ENCODE measurements at places on chromosomes 12 and 14. TPM values are rescaled to one million over a fixed set of nuclear protein-coding genes. Genes with fewer than 3 reads are reported as not detected.
A peak's percentile ranks its signal among the peaks of the same experiment; 100 is the strongest.

RERG gene
- 31.9 TPM for total RNA-seq

COX8C gene
- not detected for total RNA-seq

TAS2R10 gene
- total RNA-seq: not detected

NCAPD2 gene
- total RNA-seq: 25.5 TPM

KRT2 gene
- total RNA-seq: 2.0 TPM

ARHGAP9 gene
- 28.7 TPM for total RNA-seq

- H3K4me3 ChIP-seq: no peak overlapping the region
- no peaks in the 10 kb centered on the region for H3K4me1 ChIP-seq
- no peaks in the 10 kb centered on the region for H3K36me3 ChIP-seq
These were observed 228.1 kb downstream of the KCNC2 start for GRCh38 chr12:74981541-74981940.

DNA sequence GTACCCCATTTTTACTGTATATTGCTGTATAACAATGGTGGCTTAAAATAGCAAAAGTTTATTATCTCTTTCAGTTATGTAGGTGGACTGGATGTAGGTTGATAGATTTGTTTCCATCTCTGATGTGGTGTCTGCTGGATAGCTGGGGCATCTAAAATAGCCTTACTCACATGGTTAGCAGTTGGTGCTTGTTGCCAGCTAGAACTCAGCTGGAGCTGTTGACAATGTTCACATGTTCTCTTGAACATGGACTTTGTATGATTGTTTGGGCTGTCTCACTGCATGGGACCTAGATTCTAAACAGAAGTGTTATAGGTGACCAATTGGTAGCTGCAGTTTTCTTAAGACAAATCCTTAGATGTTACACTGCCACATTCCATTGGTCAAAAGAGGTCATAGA, 126.9 kb downstream of the GPHN start:
- H3K27ac ChIP-seq: no peak overlapping the region
- no peaks in the 10 kb centered on the region for H3K27me3 ChIP-seq
- no peak for DNase-seq
- no peaks in the 10 kb centered on the region for H3K4me1 ChIP-seq

- no peak overlapping the region for H3K27ac ChIP-seq
- no peaks in the 10 kb centered on the region for H3K27me3 ChIP-seq
- no peaks in the 10 kb centered on the region for H3K4me1 ChIP-seq
- no peak for DNase-seq
These were observed 335.9 kb upstream of the GARIN2 start for GRCh38 chr14:66853311-66853710.

DNA sequence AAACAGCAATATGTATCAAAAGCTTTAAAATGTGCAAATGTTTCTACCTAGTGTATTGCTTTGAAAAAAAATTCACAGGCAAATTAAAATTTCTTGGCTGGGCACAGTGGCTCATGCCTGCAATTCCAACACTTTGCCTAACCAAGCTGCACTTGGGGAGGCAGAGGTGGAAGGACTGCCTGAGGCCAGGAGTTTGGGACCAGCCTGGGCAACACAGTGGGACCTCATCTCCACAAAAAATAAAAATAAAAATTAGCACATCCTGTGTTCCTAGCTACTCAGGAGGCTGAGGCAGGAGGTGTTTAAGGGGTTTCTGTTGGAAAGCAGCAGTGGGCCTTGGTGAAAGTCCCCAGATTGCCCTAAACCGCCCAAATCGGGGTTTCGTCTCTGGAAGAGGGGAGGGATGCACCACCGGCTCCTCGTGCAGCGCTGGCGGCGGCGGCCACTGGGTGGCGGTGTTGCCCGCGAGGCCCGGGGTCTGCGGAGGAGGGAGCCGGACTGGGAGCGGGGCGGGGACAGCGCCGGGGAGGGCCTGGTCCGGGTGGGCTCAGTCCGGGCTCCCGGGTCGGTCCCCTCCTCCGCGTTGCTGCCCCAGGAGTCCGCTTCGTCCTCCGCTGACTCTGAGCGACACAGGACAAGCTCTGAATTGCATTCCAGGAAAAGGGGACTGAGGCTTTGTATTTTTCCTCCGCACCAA, 265.6 kb downstream of the AACS start:
- no peak for DNase-seq
- H3K27me3 ChIP-seq: no peaks in the 10 kb centered on the region
- peaks cover 9% of the 10 kb centered on the region for H3K4me1 ChIP-seq
- peak overlapping the region; percentile 23 for H3K4me3 ChIP-seq
- no peak overlapping the region for H3K27ac ChIP-seq

DNA sequence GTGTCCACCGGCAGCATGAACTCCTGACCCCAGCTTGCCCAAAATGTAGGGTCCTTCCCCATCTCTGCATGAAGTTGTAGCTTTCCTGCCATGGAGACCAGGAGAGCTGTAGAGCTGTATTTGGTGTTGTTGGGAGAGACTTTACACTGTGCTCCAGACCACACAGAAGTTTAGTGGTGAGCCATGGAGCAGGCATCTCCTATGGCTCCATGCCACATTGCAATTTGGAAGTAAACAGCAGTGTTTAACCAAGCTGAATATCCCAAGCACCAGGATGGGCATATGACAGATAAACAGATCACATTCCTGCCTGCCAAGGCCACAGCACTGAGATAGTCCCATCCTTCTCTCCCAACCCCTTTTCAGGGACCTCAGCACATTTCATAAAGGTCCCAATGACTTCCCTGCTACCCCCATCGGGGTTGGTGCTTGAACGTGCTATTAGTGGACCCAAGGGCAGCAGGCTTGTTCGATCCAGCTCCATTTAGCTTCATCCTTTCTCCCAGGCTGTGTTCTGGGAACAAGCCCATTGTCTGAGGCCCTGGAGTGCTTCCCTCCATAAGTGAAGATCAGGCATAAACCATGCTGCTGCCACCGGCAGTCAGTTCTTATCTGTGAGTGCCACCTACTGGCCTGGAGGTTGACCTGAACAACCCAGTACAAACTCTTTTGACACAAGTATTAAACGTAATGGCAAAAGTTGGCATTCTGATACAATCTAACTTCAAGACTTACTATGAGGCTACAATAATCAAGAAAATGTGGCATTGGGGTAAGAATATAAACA, 172.3 kb upstream of the ATXN7L3B start:
- no peak overlapping the region for H3K4me3 ChIP-seq
- no peaks in the 10 kb centered on the region for H3K27me3 ChIP-seq
- H3K4me1 ChIP-seq: no peaks in the 10 kb centered on the region
- no peaks in the 10 kb centered on the region for H3K36me3 ChIP-seq
- no peak overlapping the region for H3K27ac ChIP-seq

GRCh38 chr14:36317650-36318049, 2.8 kb downstream of the MBIP start:
- H3K4me3 ChIP-seq: no peak overlapping the region
- peaks cover 6% of the 10 kb centered on the region for H3K36me3 ChIP-seq
- DNase-seq: no peak
- no peak overlapping the region for H3K27ac ChIP-seq

DNA sequence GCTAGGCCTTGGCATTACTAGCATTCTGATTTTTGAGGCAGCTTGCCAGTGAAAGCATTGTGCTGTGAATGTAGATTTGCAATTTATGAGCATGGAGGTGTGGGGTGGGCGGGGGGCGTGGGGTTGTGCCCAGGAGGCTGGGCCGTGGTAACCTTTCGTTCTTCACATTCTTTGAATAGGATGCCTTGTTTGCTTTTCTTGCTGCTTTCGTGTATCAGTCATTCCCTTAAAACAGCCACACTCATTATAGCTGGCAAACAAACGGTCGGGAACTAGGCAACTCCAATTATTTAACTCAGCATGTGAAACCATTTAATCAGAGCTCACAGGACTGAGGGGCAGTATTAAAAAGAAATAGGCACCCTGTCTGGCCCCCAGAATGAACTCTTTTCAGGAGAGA, 115.9 kb upstream of the PELI2 start:
- no peak overlapping the region for H3K4me3 ChIP-seq
- H3K36me3 ChIP-seq: no peaks in the 10 kb centered on the region
- no peak overlapping the region for H3K27ac ChIP-seq
- H3K4me1 ChIP-seq: no peaks in the 10 kb centered on the region
- DNase-seq: no peak

DNA sequence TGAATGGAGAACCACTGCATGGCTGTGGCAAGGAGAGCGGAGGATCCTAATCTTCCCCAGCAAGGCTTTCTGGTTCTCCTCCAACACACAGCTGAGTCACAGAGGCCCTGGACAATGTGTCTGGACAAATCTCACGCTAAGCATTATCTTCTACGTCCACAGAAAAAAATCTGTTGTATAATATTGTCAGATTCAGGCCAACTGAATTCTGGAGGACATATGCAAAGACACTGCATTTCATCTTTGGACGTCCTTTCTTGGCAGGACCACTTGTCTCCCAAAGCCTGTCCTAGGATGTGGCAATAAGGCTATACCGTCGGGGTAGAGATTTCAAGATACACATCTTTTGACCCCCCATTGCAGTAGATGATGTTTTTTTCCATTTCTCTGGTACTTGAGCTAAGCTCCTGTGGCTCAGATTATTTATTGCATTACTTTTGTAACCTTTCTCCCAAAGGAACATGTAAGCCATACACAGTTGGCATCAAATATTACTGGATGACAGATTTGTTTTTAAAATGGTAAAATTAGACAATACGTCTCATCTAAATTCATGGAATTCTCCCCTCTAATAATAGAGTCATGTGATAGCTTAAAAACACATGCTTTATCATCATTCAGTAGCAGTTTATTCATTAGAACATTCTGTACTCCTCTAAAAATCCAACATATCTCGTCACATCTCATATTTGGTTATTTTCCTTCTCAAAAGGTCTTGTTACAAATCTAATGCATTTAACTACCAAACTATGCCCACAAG, 19.4 kb downstream of the LMO3 start:
- no peak overlapping the region for H3K4me3 ChIP-seq
- no peak for DNase-seq
- H3K27me3 ChIP-seq: no peaks in the 10 kb centered on the region
- no peaks in the 10 kb centered on the region for H3K4me1 ChIP-seq

GRCh38 chr12:71981149-71981548, 42.5 kb downstream of the TPH2 start:
- H3K36me3 ChIP-seq: no peaks in the 10 kb centered on the region
- no peaks in the 10 kb centered on the region for H3K27me3 ChIP-seq
- no peaks in the 10 kb centered on the region for H3K4me1 ChIP-seq
- no peak for DNase-seq
- no peak overlapping the region for H3K4me3 ChIP-seq

DNA sequence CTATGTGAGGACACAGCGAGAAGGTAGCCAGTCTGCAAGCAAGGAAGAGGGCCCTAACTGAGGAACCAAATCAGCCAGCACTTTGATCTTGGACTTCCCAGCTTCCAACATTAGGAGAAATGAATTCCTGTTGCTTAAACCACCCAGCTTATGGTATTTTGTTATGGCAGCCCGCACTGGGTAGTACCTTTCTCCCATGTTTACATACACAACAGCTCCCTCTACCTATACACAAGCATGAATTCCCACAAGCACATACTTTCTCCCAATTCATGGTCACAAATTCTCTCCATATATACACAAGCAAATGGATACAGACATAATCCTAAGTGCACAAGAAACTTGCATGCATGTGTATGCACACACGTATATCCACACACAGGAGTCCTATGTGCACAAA, 7.4 kb downstream of the ITGB7 start:
- H3K4me1 ChIP-seq: peaks cover 13% of the 10 kb centered on the region
- no peaks in the 10 kb centered on the region for H3K27me3 ChIP-seq
- H3K27ac ChIP-seq: no peak overlapping the region
- no peaks in the 10 kb centered on the region for H3K36me3 ChIP-seq
- no peak overlapping the region for H3K4me3 ChIP-seq
- DNase-seq: no peak

GRCh38 chr12:132740652-132741051, 21.0 kb downstream of the ANKLE2 start:
- H3K4me1 ChIP-seq: no peaks in the 10 kb centered on the region
- peaks cover 84% of the 10 kb centered on the region for H3K36me3 ChIP-seq
- no peak overlapping the region for H3K4me3 ChIP-seq
- no peak overlapping the region for H3K27ac ChIP-seq
- no peak for DNase-seq
- H3K27me3 ChIP-seq: no peaks in the 10 kb centered on the region

DNA sequence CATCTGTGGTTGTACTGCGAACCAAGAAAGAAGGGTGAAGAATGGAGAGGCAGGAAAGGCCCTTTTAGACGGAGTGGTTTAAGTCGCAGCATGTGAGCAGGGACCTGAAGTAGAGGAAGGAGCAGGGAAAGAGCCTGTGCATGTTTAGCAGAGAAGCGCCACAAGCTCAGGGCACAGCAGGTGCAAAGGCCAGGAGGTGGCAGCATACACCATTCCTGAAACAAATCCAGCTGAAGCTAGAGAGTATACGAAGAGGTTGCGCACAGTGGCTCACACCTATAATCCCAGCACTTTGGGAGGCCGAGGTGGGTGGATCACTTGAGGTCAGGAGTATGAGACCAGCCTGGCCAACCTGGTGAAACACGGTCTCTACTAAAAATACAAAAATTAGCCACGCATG, 49.9 kb downstream of the HELB start:
- DNase-seq: no peak
- H3K4me1 ChIP-seq: no peaks in the 10 kb centered on the region
- no peaks in the 10 kb centered on the region for H3K36me3 ChIP-seq
- no peaks in the 10 kb centered on the region for H3K27me3 ChIP-seq
- no peak overlapping the region for H3K27ac ChIP-seq
- no peak overlapping the region for H3K4me3 ChIP-seq

- no peak overlapping the region for H3K4me3 ChIP-seq
- H3K27ac ChIP-seq: peak overlapping the region; percentile 7
- peaks cover 32% of the 10 kb centered on the region for H3K4me1 ChIP-seq
These were observed 10.1 kb downstream of the XRCC3 start for GRCh38 chr14:103705118-103705503.

GRCh38 chr12:18752280-18752920, 14.5 kb downstream of the CAPZA3 start:
- H3K36me3 ChIP-seq: no peaks in the 10 kb centered on the region
- no peaks in the 10 kb centered on the region for H3K27me3 ChIP-seq
- DNase-seq: no peak

DNA sequence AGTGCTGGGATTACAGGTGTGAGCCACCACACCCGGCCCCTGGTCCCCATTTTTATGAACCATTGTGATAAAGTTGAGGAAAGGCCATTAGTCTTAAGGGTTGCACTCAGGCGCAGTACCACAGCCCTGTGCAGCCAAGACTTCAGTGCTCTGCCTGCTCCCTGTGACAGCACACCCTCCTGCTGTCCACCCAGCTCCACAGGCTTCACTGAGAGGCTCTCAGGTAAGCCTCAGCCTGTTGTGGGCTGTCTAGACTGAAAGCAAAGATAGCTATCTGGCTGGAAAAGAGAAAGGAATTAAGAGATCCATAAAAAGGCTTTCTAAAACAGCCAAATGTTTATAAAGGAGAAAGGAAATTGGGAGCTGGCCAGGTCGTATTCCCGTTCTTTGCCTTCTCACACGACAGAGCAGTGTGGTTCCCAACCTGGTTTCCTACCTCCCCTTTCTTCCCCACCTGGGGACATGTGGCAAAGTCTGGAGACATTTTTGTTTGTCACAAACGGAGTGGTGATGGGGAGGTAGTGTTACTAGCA, 19.1 kb upstream of the DNM1L start:
- peaks cover 10% of the 10 kb centered on the region for H3K4me1 ChIP-seq
- H3K27ac ChIP-seq: no peak overlapping the region
- no peak for DNase-seq
- H3K4me3 ChIP-seq: no peak overlapping the region

GRCh38 chr12:51531284-51531977, 59.6 kb upstream of the SCN8A start:
- H3K36me3 ChIP-seq: no peaks in the 10 kb centered on the region
- no peak overlapping the region for H3K4me3 ChIP-seq
- H3K27ac ChIP-seq: no peak overlapping the region
